NCI-H774 (cell line): ENCODE measurements at places on chromosomes 3 and 15.

DNA sequence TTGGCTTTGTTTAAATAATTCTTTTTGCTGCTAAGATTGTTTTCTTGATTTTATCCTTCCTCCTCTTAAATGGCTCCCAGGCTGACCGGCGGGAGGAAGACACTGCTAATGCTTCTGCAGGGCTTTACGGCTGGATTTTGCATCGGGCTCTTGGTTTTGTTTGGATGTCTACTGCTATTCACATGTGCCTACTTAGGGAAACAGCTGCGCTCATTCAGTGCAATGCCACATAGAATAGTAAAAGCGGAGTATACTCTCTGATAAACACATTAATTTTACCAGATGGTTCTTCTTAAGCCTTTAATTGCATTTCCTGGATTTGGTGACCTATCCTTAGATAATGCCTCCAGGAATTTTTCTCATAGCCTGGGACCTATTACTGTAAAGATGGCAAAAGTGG, 146.6 kb downstream of the THSD4 start:
- no peak for DNase-seq

DNA sequence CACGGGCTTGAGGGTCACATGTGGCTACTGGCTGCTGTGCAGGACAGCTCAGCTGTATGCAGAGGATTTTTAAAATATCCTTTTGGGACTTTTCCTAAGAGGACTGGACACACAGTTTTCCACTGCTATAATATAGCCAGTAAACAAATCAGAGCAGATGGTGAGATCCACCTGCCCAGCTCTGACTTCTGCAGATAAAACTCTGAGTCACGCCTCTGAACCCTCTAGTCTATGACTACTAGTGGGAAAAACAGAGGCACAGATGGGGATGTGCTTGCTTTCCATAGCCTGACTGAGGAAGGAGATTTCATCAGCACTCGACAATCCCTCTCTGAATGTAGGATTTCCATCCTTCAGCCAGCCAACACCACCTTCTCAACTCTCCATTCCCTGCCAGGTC, 45.1 kb downstream of the COLQ start:
- DNase-seq: no peak

- peak; percentile 38 for DNase-seq
Observed at GRCh38 chr3:110743202-110743601, 328.4 kb upstream of the NECTIN3 start.

GRCh38 chr3:114672692-114673447, 379.0 kb downstream of the TIGIT start:
- no peak for DNase-seq

DNA sequence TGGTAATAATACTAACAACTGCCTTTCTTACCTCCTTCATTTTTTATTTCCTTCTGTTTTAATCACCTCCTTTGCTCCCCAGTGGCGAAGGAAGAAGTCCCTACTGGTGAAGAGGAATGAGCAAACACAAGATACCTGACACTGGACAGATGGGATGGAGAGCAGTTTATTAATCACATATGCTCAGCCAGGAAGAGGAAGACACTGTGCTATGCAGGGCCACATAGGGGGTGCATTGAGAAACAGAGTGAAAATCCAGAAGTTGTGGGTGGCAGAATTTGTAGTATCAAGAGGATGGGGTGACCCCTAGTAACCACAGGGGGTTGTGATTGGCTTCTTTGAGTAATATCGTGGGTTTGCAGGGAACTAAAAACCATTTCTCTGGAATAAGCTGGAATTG, 1041.9 kb downstream of the OTOL1 start:
- no peak for DNase-seq
